ENCODE measurements at places on chromosomes 6 and 20. TPM values are rescaled to one million over a fixed set of nuclear protein-coding genes. Genes with fewer than 3 reads are reported as not detected.

ENPP5 gene
- 0.22 TPM for total RNA-seq

TFAP2D gene
- not detected for total RNA-seq

TINAG gene
- not detected for total RNA-seq

SRMS gene
- not detected for total RNA-seq

PLCB4 gene
- 16.1 TPM for total RNA-seq

SPATS1 gene
- total RNA-seq = not detected

- DNase-seq = no peak
Measured at GRCh38 chr20:19045371-19045770, 167.1 kb upstream of the SLC24A3 start.

DNA sequence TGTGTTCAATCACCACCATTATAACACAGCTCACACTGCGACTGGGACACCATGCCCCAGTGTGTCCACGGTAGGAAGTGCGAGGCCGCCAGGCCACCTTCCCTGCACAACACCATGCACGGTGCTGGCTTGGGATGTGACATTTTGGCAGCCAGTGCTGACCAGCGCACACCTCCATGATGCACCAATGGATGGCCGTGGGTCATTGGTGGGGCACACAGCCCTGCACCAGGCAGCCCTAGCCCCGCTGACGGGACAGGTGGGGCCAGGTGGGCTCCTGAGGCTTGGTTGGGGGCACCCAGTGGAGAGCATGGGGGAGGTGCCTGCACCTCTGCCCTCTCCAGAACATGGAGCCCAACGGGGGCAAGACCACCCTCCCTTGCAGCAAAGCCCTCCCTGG, 18.2 kb upstream of the FRMD1 start:
- DNase-seq = no peak

- DNase-seq = peak; percentile 81
Measured at GRCh38 chr6:37168811-37169495, 999 bp upstream of the PIM1 start.

DNA sequence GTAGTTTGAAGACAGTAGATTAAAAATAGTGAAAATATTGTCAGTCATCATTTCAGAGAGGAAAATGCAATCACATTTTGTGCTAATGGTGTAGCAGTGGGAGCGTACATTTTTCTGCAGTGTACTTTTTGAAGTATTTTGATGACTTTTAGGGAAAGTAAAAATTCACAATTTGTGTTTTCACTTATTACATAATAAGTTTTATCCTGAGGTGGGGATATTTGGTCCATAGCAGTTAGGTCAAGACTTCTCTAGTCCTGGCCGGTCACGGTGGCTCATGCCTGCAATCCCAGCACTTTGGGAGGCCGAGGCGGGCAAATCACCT, 122.3 kb downstream of the SASH1 start:
- no peak for DNase-seq

DNA sequence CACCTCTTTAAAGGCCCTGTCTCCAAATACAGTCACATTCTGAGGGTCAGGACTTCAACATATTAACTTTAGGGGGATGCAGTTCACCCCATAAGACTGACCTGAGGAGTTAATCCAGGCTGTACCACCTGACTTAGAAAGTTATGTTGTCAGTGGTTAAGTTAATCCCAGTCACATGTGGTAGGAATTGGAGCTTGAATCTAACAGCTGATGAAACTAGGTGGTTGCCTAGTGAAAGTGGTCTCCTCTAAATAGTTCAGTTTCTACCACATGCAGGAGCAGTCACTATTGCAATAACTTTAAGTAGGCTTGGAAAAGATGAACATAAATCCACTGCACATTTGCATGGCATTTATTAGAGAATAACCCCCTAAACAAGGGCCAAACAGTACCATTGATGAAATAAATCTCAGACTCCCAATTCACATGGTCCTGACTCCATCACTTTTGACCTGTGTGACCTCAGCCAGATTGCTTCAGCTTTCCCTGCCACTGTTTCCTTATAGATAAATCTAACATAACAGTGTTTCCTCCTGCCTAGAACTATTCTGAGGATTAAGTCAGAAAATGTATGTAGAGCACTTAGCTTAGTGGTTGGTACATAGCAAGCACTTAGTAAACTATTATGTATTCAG, 20.1 kb downstream of the SAMD5 start:
- DNase-seq = no peak

GRCh38 chr6:129500958-129501739, 208.8 kb downstream of the ARHGAP18 start:
- peak; percentile 99 for DNase-seq

- DNase-seq = no peak
Measured at GRCh38 chr6:158787395-158787794, 31.8 kb downstream of the EZR start.

DNA sequence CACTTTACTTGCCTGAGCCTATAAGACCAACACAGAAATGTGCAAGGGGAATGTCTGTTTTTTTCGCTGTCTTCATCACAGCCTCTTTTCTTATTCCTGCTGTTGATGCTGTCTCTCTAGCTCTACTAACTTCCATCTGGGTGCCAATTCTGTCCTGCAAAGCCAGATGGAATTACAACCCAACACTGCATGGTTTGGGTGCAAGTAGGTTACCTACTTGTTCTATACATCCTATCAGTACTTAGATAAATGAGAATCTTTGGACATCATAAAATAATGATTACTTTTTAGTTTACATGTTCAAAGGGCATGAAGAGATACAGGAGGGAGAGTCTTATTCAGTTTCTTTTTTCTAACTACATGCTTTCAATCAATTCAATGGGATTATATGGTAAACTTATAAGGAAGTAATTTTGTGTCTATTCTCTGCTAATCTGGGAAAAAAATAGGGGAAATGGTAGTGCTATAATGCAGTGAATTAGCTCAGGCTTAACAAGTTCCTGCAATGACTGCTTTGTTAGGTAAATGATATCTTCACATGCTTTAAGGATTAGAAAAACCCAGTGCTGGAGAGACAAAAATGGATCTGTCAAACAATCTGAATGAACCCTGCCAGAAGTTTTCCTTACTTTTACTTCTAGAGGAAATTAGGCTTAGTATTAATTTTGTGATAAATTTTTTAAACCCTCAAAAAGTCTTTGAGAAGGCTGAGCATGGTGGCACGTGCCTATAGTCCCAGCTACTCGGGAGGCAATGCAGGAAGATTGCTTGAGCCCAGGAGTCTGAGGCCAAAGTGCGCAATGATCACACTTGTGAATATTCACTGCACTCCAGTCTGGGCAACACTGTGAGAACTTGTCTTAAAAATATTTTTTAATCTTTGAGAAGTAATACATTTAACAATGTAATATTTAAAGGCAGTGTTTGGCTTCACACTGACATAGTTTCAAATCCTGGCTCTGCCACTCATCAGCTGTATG, 86.5 kb upstream of the E2F3 start:
- DNase-seq = no peak

GRCh38 chr20:56353356-56353755, 5.4 kb upstream of the FAM210B start:
- DNase-seq = no peak

GRCh38 chr20:23654000-23654399, 16.2 kb upstream of the CST3 start:
- DNase-seq = no peak

GRCh38 chr6:155067956-155068615, 73.0 kb downstream of the TIAM2 start:
- no peak for DNase-seq

- DNase-seq = no peak
Measured at GRCh38 chr20:51382111-51382985, 160.2 kb downstream of the NFATC2 start.

GRCh38 chr20:5996765-5997164, 46.3 kb downstream of the MCM8 start:
- peak; percentile 23 for DNase-seq

GRCh38 chr20:62667530-62668440, 25.5 kb downstream of the SLCO4A1 start:
- no peak for DNase-seq

DNA sequence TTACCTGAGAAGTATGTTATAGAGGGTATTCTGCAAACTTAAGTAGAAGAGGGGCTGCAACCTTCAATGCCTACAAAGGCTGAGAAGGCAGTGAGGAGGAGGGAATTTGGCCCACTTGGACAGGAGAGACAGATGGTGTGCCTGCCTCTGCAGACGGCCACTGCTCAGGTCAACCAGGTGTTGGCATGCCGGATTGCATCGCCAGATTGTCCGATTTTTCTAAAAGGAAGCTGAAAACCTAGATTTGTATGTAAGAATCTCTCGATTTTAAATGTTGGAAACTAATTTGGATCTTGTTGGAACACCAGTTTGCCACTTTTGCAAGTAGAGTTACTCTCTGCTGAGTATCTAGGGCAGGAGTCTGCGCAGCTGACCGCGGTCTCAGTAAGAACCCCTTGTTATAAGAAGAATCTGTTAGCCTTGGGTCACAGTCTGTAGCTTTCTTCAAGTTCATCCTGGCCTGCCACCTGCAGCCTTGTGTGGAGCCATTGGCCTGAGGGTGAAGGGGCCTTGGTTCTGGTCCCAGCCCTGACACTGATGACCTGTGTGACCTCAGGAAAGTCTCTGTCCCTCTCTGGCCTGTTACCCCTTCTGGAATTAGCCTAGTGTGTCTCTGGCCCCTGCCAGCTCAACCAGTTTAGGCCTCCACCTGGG, 54.4 kb downstream of the TGM2 start:
- no peak for DNase-seq

- peak; percentile 13 for DNase-seq
Measured at GRCh38 chr20:44211177-44212039, 837 bp upstream of the OSER1 start.

DNA sequence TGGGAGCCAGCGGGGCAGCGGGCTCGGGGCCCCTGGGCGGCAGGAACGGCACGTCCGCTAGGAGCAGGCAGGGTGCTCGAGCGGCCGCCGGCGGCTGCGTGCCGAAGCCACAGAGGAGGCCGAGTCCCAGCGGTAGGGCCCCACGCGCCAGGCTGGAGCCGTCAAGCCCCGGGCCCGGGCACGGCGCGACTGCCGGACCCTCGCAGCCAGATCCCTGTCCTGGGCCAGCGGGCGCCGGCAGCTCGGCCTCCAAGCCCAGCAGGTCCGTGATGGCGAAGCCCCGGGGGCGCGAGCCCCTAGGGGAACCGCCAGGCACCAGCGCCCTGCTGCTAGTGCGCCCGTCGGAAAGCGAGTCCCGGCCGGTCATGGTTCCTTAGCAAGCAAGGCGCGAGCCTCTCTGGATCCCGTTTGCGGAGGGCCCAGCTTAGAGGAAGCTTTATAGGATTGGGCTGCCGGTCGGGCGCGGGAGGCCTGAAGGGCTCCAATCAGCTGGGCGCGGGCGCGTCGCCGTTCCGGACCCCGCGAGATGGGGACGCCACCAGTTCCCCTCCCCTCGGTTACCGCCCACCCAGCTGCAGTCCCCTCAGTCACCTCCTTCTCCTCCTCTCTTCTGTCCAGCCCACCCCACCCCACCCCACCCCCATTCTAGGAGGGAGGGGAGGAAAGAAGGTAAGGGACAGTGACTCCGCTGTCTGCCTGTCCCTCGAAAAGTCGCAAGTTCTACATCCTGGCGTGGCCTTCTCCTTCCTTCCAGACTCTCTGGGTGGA, at the start of gene VSX1:
Gene VSX1, minus strand, starts transcription at position 412 of the 768 bp plus-strand sequence. Its CDS starts 45 bp downstream, at position 367.
- DNase-seq = no peak

GRCh38 chr20:62986257-62986800, 20.4 kb downstream of the BHLHE23 start:
- no peak for DNase-seq

DNA sequence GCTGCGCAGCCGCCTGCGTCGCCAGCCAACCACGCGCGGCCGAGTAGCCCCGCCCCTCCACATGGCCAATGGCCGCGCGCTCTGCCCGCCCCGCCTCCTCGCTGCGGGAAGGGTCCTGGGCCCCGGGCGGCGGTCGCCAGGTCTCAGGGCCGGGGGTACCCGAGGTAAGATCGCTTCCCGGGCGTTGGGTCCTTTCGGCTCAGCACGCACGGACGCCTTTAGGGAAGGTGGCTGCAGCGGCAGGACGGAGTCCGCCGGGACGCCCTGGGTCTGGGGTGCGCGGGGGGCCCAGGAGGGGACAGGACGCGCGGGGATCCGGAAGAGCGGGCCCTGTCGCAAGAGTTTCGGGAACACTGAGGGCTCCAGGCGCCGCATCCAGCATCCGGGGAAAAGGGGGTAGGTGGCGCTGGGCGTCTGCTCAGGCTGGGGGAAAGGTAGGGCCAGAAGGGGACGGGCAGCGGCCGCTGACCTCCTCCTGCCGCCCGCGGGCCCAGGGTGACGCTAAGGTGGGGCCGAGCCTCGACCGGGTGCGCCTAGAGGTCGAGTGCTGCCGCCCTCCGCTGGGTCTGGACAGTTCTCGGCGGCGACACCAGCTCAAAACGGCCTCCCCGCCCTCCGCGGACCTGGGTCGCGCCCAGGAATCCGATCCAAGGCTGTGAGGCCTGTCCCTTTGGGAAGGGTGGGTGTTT, at the start of gene MAVS:
Gene MAVS, plus strand, starts transcription at position 95 of the 689 bp plus-strand sequence. CDS start 7,791 bp downstream, outside the sequence.
- peak; percentile 88 for DNase-seq

- DNase-seq = no peak
Measured at GRCh38 chr6:157536223-157536545, 155.2 kb downstream of the ZDHHC14 start.
